Activated T-cell treated with anti-CD3 and anti-CD28 coated beads for 4 hours (primary cell): ENCODE measurements at places on chromosomes 16 and 17.

DNA sequence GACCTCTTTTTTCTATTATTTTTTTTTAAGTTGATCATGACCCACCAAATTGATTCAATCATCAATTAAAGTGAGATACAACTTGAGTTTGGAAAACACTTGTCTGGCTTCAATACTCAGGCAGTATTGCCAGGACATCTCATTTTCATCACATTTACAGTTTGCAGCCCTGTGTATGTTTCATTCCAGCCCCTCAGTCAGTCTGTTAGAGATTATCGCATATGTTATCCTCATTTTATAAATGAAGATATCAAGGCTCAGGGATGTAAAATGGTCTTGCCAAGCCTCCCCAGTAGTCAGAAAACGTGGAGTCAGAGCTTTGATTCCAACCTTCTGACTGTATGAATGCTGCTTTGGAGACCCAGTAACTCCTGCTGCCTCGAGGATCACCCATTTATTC lies 87.3 kb upstream of the CACNG3 start:
- DNase-seq: no peak

DNA sequence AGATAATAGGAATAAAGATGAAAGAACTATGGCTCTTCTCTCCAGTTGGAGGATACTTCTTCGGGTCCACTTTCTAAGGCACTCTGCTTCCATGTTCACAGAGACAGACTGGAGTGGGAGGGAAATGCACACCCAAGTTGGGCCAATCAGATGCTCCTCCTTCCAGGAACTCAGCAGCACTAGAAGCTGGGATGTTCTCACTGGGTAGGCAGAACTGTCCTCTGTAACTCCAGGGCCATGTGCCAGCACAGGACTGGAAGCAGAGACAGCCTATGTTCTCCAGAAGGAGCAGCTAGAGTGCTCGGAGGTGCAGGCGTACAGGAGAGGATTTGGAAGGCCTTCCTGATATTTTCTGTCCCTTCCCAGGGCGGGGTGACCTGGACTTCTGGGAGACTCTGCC lies 49.9 kb upstream of the SREBF1 start:
- DNase-seq: no peak

- peak; percentile 28 for DNase-seq
Measured at GRCh38 chr16:56203052-56203451, 11.8 kb downstream of the GNAO1 start.

- no peak for DNase-seq
Measured at GRCh38 chr17:45784293-45784740, at the start of gene CRHR1. Gene CRHR1, plus strand, starts transcription at chr17:45784320. Its CDS starts 225 bp downstream, at chr17:45784545.

DNA sequence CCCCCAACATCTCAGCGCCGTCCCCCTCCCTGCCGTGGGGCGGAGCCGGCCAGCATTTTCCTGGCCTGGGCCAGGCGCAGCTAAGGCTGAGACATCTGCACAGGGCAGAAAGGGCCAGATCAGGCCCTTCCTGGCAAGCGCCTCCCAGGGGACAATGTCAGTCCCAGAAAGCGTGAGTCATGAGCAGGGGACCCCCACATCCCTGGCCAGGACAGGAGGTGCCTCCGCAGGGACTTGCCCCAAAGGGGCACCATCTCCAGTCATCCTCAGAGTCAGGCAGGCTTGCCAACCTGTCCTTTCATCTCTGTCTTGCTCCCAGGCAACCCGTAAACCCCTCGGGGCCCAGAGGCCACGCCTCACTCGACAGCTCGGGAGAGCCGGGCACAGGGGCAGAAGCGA lies 43.2 kb downstream of the SOCS1 start:
- DNase-seq: no peak

DNA sequence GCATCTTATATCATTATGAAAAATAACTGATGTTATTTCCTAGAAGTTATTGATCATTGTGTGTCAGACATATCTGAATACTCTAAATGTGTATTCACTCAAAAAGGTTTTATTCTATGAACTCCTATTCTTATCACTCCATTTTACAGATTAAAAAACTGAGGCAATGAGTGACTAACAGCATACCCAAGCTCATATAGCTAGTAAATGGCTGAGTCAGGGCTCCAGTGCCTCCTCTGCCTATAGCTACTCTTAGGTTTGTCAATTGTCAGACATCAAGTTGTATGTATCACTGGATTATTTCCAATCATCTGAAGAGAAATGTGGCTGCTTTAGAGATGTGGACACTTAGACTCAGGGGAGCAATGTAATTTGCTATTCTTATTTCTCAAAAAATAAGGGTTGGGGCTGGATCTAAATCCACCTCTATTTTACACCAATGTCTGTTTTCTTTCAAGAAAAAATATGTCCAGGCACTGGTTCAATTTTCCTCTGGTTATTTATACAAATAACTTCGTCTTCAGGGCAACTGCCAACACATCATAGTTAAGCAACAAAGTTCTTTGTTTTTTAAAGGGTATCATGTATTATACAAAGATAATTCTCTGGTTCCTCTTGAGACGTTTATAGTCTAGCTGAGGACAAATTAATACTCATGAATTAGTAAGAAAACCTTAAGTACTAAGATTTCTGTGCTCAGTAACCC lies 328.9 kb upstream of the MAF start:
- no peak for DNase-seq
